ENCODE measurements at places on chromosomes 5 and 9.

DNA sequence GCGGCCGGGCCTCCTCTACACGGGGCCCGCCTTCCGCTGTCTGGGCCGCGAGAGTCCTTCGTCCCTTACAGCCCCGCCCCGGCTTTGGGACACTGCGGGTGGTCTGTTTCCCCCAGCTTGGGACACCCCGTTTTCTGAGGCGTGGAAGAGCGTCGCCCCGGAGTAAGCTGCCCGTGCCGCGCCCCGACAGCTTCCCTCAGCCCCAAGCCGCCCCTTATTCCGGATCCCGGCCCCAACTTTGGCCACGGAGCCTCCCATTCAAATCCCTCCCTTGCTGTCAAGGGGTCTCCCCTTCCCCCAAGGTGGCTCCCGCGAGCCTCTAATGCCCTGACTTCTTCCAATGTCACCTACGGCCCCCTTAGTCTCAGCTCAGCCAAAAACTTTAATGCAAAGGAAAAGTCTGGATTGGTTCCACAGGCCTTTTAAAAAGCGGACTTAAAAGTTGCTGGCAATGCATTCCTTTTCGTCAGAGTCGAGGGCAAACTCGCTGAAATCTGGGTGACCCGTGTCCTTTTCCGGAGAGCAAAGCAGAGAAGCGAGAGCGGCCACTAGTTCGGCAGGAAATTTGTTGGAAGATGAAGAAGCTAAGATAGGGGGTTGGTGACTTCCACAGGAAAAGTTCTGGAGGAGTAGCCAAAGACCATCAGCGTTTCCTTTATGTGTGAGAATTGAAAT, 19.8 kb downstream of the EXOSC2 start:
- no peak for DNase-seq

DNA sequence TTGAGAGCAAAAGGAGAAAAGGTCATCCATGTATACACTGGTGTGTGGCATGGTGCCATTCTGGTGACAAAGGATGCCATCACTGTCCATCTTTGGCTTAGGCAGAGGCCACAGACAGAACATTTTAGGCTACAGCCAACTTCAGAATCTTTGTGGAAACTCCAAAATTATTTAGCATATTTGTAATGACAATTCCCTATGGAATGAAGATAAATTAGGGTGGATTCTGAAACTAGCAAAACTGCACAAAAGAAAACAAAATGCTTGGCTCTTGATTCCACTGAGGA, 92.5 kb downstream of the FBXW11 start:
- no peak for DNase-seq

DNA sequence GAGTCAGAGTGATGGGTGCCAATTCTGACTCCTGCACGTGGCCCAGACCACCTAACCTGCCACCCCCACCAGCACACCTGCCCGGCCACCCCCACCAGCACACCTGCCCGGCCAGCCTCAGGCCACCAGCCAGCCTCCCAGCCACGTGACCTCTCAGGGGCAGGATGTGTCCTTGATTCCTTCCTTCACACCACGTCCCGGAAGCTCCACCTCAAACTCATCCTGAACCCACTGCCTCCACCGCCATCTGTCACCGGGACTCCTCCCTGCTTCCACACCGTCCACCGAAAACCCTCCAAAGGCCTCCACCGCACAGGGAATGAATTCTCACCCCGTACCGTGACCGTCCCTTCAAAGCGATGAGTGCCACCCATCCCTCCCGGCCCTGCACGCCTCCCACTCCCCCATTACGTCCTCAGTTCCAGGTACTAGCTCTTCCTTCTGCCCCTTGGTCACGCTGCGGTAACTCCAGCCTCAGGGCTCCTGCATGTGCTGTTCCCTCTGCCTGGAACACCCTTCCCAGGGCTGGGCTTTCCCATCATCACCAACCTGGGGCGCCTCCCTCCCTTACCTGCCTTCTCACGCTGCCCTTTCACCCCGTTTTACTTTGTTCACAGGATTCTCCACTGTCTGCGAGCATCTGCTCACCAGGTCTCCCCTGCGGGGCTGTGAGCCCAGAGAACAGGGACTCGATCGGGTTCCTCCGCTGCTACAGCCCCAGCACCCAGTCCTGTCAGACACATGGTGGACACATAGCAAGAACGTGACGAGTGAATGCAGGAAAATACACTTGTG, 82.9 kb downstream of the ADAMTS2 start:
- no peak for DNase-seq

DNA sequence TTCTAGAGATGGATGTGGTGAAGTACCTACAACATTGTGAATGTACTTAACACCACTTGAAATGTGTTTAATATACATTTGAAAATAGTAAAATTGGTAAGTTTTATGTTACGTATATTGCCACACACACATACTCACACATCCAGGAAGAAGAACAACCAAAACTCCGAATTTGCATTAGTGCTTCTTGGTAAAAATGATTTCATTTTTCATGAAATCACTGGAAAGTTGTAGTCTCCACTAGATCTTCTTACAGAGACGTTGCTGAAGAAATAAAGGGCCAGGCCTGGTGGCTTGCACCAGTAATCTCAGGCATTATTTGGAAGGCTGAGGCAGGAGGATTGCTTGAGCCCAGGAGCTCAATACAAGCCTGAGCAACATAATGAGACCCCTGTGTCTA, 118.6 kb upstream of the ZNF608 start:
- DNase-seq, result no peak

DNA sequence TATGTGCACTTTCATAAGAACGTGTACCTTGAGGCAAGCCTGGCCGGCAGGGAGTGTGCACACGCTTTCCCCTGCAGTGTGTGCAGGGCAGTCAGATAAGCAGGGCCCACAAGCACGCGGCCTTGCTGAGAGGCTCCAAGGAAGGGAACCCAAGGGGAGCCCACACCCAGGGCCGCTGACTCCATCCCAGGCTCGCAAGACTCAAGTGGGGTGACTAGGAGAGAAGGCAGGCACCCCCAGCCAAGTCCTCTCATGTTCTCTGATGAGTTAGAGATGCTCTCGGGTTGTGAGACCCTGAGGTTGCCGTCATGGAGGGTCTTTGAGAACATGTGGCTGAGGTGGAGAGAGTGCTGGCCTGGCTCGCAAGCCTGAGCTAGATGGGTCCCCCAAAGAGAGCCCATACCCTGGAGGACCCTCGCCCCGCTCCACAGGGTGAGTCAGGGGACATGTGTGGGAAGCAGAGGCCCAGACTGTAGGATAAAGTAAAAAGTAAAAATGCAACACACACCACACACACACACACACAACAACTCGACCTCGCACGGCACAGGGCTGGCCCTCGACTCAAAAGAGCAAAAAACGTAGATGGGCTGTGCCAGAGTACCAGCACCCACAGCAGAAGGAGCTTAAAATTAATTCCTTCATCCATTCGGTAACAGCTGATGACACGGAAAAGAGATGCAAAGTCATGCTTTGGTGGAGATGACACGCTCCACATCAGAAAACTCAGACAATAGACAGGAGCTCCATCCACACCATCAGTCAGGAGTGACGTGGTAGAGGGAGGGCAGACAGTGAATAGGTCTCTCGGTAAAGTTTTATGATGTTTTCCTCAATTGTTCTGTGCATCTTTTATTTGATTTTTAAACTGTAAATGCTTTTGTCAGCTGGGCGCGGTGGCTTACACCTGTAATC, 54.8 kb upstream of the NKD2 start:
- DNase-seq, result no peak

GRCh38 chr5:35575578-35575977, 42.1 kb upstream of the SPEF2 start:
- DNase-seq, result no peak

GRCh38 chr5:170785416-170785815, 1.9 kb downstream of the GABRP start:
- no peak for DNase-seq

- no peak for DNase-seq
These were observed 193.7 kb downstream of the TLE4 start for GRCh38 chr9:79765466-79765865.

- peak; percentile 47 for DNase-seq
These were observed at the start of gene GAS1 for GRCh38 chr9:86947146-86948073. Gene GAS1, minus strand, starts transcription at chr9:86947506. Its CDS starts 727 bp downstream, at chr9:86946779.

DNA sequence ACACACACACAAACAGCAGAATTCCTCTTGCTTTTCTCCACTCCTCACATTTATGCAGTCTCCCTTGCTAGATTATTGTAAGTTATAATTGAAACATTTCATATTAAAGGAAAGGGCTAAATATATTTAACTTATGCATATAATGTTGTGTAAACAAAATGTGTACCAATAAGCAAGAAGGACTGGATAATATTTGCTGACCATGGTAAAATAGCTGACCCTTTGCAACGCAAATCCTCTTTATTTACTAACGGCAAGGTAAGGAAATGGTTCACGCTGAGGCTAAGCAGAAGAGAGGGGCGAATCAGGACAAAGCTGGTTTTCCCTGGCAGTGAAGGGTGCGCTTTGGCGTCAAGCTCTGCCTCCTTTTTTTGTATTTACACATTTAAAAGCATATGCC, 154.2 kb upstream of the IRX4 start:
- no peak for DNase-seq

DNA sequence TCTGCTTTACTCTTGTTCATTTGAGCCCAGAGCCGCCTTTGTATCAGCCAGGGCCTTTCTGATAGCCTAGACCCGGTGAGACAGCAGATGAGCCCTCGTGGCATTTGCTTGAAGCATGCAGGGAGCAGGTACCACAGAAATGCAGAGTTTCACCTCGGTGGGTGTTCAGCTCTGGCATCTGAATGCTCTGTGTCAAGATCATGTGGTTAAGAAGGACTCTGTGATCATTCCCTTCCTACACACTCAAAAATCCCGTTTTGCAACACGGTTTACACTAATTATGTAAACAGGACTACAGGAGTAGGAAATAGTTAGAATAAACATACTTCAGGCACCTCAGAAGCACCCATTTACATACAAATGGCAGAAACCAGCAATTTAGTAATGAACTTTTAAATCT, 67.2 kb downstream of the MVB12B start:
- DNase-seq, result no peak

DNA sequence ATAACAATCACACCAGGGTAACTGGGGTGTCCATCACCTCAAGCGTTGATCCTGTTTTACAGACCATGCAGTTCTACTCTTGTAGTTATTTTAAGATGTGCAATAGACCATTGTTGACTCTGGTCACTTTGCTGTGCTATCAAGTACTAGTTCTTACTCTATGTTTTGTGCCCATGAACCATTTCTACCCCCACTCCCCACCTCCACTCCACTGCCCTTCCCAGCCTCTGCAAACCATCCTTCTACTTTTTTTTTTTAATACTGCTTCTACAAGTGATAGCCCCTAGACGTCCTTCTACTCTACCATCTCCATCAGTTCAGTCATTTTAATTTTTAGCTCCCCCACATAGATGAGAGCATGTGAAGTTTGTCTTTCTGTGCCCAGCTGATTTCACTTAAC, 38.8 kb downstream of the EHMT1 start:
- no peak for DNase-seq

DNA sequence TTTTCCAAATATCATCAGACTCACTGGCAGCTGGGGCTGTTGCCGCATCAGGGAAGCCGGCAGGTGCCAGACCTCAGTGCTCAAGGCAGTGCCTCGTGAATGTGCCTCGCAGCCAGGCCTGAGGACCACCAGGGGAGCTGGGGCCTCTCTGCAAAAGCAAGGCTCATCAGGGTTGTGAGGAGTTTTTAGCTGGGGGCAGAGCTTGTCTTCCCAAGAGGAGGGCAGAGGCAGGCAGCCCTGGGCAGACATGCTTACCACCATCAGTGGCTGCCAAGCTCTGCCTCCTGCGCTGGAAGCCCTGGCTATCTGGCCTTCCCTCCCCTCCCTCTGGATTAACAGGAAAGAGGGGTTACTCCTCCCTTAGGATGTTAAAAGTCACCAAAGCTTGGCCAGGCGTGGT, 8.8 kb upstream of the TBC1D9B start:
- DNase-seq, result no peak

GRCh38 chr5:178143901-178144300, 9.8 kb downstream of the NHP2 start:
- DNase-seq, result no peak
